Naive B cell (primary cell): ENCODE measurements at places on chromosomes 4 and X. TPM values are rescaled to one million over a fixed set of nuclear protein-coding genes. Genes with fewer than 3 reads are reported as not detected.
A peak's percentile ranks its signal among the peaks of the same experiment; 100 is the strongest.

The ADAD1 gene
- polyA plus RNA-seq, result not detected

GRCh38 chr4:183838987-183839712 lies 66.0 kb upstream of the STOX2 start:
- no peak for DNase-seq

DNA sequence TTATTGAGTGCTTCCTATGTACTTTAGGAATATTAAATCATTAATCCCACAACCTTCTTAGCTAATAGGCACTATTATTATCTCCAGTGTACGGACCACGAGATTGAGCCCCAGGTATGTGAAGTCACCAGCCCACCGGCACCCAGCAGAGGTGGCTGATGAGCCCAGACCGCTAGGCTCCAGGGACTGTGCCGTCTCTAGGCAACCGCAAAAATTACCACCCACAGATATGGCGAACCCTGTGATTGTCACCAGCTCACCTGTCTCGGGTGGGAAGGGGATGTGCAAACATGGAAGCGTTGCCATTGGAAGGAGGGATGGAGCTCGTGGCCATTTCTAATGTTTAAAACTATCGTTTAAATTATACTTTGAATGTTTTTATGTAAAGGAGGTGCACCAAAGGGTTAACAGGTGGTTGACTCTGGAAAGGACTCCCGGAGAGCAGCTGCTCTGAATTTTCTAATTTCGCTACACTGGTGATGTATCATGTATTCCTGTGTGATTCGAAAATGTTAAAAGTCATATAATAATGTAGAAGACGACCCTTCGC lies 21.0 kb upstream of the JAKMIP1 start:
- DNase-seq, result no peak

DNA sequence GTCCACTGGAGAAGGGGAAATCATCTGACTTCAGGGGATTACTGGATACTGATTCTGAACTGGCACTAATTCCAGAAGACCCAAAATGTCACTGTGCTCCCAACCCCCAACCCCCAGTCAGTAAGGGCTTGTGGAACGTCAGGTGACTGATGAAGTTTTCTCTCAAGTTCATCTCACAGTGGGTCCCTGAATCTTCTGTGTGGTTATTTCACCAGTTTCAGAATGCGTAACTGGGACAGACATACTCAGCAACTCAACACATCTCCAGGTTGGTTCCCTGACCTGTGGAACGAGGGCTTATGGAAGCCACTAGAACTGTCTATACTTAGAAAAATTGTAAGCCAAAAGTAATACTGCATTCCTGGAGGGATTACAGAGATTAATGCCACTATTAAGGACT lies 45.3 kb downstream of the DDX60L start:
- DNase-seq, result no peak

The SCARB2 gene
- polyA plus RNA-seq, result 16.5 TPM

DNA sequence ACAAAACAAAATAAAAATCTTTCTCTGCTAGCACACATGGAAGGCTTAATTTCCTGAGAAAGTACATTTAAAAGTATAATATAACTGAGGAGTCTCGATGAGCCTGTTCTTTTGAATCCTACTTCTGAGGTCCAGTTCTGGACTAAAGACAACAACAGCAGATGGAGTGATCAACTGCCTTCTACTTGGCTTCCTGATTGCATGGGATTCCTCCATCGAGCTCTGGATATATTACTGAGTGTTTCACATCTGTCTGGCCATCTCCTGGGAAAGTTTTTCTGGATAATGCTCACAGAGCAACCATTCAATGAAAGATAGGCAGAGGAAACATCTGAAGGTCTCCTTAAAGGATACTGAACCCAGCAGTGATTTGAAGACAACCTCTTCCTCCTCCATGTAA lies 42.6 kb downstream of the KDR start:
- DNase-seq, result no peak

GRCh38 chr4:128810331-128810870 lies 901 bp downstream of the JADE1 start:
- DNase-seq, result no peak

The GASK1B gene
- not detected for polyA plus RNA-seq

GRCh38 chr4:120051253-120051652 lies 15.4 kb downstream of the MAD2L1 start:
- DNase-seq, result no peak

DNA sequence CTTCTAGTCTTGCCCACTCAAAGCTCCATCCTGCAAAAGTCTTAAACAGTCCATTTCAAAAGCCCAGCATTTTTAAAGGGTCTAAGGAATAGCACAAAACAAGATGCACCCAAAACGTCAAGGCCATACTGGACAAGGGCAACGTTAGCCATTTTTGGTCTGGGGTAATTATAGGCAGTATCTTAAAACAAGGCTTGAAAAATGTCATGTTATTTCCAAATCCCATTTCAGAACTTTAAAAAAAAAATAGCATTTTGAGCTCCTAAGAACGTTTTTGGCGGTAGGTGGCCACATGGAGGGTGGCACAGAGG lies 584 bp upstream of the TMEM165 start:
- no peak for DNase-seq

The CTAG1A gene
- not detected for polyA plus RNA-seq

DNA sequence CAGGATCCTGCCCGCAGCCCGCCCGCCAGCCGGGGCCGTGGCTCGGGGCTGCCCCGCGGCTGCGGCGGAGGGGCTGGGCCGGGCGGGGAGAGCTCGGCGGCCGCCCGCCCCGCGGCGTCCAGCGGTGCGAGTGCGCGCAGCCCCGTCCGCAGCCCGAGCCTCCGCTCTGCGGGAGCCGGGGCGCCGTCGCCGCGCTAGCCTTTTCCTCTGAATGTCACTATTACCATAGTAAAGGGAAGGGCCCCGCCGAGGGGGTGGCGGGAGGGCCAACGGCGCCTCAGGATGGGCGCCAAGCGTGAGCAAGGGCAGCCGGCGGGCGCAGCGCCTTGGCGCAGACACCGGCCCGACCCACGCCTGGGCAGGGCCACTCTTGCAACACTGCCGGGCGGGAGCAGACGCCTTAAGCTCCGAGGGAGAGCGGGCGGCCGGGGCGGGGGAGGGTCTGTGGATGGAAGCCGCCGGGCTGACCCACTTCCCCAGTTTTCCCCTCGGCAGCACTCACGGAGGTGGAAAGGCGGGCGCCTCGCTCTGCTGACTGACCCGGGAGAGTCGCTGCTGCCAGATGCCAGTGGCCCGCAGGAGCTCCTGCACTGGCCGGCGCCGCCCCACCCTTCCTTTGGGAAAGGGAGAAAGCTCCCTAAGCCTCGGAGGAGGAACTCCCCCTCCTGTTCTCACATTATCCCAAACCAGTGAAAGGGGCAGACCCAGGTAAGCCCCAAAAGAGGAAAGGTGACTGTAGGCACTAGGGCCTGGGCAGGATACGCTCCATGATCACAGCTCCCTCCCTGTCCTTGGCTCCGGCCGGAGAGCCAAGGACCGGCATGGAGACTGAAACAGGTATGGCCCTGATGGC lies 329.4 kb downstream of the HNRNPD start:
- peak; percentile 3 for DNase-seq

The SPANXN4 gene
- not detected for polyA plus RNA-seq

GRCh38 chr4:64248186-64248585 lies 161.1 kb downstream of the TECRL start:
- no peak for DNase-seq

DNA sequence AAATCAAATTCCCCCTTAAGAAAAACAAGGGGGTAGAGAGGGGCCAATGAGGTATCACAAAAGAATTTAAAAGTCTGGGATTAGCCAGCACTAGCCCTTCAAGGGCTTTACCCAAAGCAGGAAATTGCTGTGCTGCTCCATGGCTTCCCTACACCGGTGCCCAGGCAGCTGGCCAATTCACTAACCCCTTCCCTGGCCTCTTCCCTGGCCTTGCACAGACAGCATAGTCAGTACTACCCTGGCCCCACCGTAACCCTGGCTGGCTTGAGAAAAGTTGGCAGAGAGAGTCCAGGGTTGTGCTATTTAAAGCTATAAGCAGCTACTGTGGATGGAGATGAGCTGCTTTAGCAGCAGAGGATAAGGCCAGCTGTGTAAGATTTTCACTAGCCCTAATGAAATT lies 43.1 kb downstream of the ADAMTS3 start:
- DNase-seq, result no peak

DNA sequence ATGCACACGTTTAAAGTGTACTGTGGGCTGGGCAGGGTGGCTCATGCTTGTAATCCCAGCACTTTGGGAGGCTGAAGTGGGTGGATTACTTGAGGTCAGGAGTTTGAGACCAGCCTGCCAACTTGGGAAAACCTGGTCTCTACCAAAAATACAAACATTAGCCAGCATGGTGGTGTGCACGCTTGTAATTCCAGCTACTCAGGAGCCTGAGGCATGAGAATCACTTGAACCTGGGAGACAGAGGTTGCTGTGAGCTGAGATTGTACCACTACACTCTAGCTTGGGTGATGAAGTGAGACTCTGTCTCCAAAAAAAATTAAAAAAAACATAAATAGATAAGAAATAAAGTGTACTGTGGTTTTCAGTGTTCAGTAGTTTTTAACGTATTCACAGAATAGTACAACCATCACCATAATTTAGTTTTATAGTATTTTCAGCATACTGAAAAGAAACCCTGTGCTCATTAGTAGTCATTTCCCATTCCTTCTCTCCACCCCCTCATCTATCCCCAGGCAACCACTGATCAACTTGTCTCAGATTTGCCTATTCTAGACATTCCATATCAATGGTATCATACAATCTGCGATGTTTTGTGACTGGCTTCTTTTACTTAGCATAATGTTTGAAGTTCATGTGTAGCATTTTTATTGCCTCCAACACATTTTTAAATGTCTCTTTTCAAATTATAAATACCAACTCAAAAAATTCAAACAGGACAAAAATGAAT lies 19.1 kb downstream of the SLAIN2 start:
- DNase-seq, result no peak
